ENCODE measurements at places on chromosomes 13 and 19.

DNA sequence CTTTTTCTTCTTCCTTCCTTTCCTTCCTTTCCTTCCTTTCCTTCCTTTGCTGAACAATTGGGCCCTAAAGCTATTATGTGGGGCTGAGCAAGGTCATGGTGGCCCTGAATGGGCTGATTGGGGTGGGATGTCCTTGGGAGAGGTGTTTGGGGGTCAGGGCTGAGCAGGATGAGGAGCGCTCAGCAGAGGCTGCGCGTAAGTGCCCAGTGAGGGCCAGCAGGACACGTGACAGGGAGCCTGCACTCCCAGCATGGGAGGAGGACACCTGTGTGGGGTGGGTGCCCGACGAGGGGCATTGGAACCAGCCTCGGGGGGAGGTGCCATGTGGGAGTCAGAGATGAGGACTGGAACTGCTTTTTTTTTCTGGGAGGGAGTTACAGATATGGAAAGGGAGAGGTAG is 5.4 kb upstream of the LGALS7 start:
- no peak for DNase-seq

DNA sequence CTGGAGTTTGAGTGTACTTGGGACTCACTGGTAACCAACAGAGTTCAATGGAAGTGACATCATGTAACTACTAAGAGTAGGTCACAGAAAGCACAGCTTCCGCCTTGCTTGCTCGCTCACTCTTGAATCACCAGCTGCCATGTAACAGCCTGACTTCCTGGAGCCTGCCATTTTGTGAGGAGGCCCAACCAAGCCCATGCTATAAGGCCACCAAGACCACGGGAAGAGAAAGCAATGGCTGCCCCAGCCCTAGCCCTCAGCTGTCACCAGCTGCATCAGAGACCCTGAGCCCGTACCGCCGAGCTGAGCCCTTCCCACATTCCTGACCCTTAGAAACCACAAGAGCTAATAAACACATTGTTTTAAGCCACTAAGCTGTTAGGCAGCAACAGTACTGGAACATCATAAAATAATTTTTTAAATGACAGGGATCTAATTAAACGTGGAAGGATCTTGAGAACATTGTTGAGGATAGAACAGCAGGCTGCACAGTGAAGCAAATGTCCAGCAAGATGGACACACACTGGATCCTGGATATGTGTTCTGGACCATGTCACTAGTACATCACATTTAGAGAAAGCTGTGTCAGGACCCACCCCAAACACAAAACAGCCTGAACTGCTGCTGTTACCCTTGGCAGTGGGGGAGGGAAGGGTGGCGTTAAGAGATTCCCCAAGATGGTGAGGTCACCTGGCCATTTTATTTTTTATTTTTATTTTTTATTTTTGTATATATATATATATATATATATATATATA is 21.7 kb upstream of the LDLR start:
- no peak for DNase-seq

DNA sequence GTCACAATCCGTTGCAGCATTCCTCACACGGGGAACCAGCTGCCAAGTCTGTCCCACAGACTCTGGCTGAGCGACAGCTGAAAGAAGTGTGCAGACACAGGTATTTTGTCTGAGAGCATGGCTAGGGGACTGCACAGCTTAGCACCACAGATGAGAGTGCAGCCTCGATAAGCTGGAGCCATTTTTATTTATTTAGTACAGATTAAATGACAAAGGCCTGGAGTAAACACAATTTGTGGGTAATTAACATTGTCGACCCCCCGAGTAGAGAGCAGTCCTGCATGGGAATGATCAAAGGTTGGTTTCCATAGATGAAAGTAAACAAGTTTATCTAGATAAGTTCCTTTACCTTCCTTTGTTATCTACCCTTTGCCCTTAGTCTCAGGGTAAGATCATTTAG is 836.2 kb downstream of the DACH1 start:
- DNase-seq, result no peak

- no peak for DNase-seq
Observed at GRCh38 chr13:108044954-108045353, 170.4 kb downstream of the LIG4 start.

DNA sequence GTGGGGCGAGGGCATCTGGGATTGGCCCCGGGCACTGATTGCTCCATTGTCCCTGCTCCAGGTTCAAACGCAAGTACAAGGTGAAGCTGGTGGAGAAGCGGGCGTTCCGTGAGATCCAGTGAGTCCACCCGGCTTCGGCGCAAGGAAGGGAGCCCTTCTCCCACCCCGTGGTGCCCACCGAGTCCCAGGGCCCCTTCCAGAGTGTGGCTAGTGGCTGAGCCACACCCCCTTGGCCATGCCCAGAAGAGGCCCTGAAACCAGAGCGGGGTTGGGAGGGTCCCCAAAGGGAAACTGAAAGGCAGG is 11.2 kb downstream of the NOP53 start:
- no peak for DNase-seq

GRCh38 chr13:81498969-81499368 is 1158.0 kb upstream of the SPRY2 start:
- DNase-seq, result no peak

- no peak for DNase-seq
Observed at GRCh38 chr13:98144027-98144741, 1.3 kb downstream of the FARP1 start.

DNA sequence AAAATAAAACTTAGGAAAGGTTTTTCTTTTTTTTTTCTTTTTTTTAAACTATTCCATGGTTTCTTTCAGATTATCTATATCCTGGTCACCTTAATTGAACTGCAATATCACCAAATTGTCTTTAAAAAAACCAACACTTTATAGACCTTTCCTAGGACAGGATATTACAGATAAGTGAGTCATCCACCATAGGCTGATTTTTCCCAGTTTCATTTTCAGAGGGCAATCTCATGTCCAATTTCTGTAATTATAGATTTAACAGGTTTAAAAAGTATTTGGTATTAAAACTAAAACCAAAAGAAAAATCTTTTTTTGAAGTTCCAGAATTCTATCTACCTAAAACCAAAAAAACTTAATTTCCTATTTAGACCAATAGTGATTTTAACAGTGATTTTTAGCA is 13.2 kb downstream of the SPART start:
- no peak for DNase-seq

- no peak for DNase-seq
Observed at GRCh38 chr13:103130146-103130545, 63.9 kb upstream of the SLC10A2 start.

- no peak for DNase-seq
Observed at GRCh38 chr13:110158226-110158625, 148.7 kb downstream of the COL4A1 start.

- DNase-seq, result no peak
Observed at GRCh38 chr19:1232652-1233072, 5.1 kb downstream of the CBARP start.

DNA sequence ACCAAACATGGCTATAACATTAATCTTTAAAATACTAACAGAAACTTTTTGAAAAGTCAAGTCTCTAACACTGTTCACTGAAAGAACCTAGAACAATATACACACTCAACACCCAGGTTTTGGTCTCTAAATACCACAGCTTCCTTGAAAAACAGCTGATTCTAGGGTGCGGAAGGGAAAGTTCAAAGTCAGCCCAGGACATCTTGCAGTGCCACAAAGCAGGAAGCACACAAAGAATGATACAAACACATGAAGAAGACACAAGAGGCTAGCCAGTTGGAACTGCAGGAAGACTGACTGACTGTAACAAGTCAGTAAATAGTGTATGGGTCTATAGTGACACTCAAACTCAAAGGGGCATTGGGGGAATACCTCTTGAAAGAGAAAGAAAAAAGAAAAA is 4.6 kb downstream of the DEDD2 start:
- no peak for DNase-seq

DNA sequence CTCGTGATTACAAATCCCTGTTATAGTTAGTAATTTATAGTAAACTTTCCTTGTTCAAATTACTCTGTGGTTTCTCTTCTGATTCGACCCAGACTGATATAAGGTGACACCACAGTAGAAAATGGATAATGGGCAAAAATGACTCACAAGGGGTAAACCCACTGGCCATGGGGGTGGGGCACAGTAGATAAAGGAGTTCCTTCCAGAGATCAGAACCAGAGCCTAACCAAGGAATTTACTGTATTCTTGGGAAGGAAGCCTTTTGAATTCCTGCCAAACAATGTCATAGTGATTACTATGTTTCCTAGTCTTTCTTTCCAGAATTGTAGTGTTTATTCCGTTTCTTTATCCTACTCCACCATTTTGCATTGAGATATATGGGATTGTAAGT is 21.9 kb downstream of the MIR17HG start:
- no peak for DNase-seq

GRCh38 chr19:46786236-46787039 is 2.0 kb downstream of the SLC1A5 start:
- DNase-seq, result no peak

GRCh38 chr13:42168496-42168895 is 103.5 kb upstream of the AKAP11 start:
- no peak for DNase-seq

DNA sequence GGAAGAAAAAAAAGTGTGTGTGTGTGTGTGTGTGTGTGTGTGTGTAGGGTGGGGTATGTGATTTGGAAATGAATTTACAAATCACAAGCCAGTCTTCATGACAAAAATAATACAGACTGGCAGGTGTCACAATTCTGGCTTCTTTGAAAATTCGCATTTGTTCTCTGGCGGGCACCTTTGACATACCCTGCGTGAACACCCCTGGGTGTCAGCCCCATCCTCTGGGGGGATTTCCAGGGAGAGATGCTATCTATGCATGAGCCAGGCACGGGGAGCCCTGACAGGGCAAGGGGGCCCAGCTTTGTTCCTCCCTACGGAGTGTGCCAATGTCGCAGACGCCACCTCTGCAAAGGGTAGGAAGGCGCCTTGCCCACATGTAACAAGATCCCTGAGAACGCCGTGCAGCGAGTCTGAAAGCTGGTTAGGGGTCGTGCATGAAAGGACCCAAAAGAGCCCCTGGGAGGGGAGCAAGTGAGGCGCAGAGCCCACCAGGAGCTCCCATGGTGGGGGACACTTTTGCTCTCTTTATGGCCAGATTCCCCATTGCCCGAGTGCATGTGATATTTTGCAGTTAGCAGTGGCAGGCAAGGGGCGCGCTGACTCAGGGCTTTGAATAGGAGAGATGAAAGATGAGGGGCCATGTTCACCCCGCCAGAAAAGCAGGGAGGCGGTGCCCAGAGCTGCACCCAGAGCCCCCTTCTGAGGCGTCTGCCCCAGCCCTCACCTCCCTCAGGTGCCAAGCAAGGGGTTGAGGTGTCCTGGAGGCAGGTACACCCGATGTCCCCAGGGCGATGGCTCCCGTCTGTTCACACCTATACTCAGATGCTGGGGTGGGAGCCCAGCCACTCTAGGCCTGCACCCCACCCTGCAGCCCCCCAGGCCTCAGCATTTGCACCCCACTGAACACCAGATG is 45.3 kb downstream of the KLF2 start:
- no peak for DNase-seq

GRCh38 chr19:38070573-38070972 is 153.4 kb downstream of the DPF1 start:
- DNase-seq, result no peak

DNA sequence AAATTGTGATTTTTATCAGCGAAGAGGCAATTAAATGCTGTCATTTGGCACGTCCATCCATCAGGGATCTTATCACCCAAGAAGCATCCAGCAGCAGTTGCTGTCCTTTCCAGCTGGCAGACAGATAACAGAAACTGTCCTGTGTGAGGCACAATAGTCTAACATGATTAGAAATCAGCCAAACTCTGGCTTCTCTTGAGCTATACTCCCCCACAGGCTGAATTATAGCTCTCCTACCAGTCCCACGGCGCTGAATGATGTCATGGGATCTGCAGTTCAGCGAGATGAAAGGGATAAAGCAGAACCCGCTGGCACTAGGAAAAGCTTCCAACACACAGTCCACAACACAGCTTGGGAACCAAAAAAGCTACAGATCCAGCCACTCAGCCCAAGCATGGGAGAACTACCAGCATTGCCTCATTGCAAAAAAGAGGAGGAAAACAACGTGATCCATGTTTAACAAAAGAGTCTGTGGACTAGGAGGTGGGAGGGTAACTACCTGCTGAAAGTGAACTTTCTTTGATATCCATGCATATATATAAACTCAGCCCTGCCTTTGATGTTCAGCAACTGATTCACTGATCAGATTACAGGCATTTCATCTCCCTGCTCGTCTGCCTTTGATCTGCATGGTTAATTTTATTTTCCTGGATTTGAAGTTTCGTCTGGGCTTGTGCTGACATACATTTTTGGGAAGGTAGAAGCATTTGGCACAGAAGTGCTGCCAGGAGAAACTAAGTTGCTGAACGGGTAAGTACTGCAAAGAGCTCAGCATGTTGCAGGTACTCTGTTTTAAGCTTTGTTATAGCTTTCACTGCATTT is at the start of gene TNFRSF19:
Gene TNFRSF19 (plus strand): TSS at position 314 of the 822 bp plus-strand sequence. CDS start 19,772 bp downstream, outside the sequence.
- no peak for DNase-seq

DNA sequence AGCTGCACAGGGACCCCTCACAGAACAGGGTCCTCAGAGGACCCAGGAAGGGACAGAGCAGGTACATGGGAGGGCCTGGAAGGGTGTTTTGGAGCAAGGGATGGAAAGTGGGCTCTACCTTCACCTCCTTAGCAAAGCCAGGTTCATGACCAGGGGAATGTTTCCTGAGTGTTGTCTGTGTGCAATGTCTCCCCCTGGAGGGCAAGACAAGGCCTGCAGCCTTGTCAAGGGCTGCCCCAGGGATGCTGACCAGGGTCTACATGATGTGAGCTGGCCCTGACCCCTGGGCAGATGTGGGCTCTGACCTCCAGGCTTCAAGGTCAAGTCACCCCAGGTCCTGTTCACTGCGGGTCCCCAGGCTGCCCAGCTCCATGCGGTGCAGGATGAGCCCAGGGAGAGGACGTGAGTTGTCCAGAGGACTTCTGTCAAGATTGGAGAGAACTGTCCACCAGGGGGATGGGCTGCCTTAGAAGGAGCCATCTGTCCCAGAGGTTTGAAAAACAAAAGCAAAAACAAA is 1.0 kb upstream of the CEACAM1 start:
- DNase-seq, result no peak

DNA sequence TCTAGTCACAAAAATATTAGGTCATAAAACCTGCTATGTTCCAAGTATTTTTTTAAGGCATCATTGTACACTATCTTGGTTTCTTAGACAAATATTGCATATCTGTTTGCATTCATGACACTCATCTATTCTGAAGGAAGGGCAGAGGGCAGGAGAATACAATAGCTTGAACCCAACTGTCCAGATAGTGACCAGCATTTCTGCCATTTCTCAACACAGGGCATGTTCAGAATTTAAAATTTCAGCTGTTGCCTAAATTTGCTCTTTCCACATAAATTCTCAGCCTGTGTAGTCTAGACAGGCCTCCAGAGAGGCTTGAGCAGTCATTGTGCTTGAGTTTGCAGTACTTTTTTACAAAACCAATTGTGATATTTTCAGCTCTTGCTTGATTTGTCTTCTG is 119.5 kb downstream of the ZAR1L start:
- no peak for DNase-seq

- DNase-seq, result no peak
Observed at GRCh38 chr19:2047449-2048103, 3.5 kb downstream of the MKNK2 start.

- no peak for DNase-seq
Observed at GRCh38 chr13:113121183-113121927, 1.2 kb upstream of the F10 start.

All from cerebellar nuclear complex (tissue), 1 donor.